ENCODE measurements at places on chromosomes 2 and 18.

DNA sequence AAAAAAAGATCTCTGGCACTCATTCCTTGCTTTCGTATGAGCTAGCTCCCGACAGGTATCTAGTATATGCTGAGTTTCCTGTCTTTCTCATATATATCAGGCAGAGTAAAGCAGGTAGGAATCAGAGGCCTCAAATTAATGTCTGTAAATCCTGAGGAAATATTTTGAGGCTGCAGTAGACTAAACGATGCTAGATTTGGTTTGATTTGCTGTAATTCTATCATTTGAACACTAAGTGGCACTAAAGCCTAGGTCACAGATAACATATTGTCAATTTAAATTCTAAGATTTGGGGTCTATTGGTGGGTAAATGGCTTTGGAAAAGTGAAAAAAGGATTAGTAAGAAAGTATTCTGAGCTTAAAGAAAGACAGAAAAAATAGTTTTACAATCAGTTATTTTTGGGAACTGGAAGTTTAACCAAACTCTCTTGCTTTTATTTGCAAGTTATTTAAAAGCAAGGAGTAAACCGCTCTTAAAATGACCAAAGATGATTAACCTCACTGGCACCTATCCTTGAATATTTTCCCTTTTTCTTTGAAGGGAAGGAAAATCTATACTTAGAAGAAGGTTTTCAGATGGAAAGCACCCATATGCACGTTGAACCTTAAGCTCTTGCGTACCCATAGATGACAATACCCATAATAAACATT is 37.6 kb upstream of the SLC4A10 start:
- DNase-seq: peak; percentile 31

DNA sequence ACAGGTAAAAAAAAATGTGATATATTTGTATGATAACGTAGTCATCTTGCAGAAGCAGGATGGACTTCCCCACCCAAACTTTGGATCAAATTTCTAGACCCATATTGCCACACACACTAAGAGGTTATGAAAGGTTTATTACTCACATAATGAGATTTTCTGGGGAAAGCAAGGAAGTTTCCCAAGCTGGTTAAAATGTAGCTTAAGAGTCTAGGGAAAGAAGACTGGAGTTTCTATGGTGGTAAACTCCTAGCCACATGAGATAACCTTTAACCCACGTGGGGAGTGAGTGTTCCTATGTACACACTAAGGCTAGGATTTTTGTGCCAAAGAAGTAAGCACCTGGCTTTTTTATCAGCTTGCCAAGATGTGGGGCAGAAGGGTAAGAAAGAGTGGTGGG is 335.7 kb upstream of the UBE2E3 start:
- no peak for DNase-seq

DNA sequence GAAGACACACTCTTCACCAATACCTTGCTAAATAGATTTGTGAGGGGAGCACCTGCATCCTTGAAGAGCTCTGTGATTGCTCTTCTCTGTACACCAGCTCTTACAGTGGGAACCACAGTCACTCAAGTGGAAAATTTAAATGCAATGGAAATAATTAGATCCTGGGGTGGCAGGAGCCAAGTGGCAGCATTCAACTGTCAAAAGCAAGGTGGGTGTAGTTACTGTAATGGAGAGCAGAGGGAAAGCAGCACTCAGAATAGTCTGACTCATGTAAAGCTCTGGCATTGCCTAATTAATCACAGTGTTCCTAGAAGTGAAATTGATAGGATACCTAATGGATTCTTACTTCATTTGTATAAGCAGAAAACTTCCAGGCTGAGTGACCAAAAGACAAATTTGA is 245.8 kb downstream of the KCNE4 start:
- peak; percentile 4 for DNase-seq

DNA sequence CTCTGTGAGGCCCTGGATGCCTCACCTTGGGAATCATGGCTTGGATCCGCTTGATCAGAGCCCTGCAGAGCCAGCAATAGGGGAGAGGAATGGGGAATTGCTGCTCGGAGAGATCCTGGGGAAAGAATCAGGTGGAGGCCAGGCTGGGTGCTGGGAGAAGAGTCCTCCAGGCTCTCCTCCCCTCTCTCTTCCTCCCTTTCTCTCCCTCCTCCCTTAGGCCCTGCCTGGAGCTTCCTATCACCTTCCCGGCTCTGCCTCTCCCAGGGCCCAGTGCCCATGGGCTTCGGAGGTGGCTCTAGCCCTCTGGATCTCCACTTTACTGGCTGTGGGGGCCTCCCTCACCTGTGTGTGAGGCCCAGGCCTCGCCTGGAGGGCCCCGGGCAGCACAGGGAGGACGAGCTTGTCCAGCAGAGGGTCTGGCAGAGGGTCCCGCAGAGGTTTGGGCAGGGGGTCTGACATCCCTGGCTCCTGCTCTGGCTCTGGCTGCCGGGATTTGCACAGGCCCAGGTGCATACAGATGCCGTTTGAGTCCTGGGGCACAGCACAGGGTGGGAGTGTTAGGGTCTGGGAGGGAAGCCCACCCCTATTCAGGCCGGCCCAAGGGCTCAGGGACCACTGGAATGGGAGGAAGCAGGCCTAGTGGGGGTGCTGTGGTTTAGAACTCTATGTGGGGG is 2.6 kb downstream of the SFTPB start:
- DNase-seq: no peak

GRCh38 chr2:196956069-196956468 is 29.6 kb upstream of the PGAP1 start:
- DNase-seq: no peak

- DNase-seq: peak; percentile 90
Observed at GRCh38 chr2:240387669-240388358, 47.6 kb upstream of the GPC1 start.

DNA sequence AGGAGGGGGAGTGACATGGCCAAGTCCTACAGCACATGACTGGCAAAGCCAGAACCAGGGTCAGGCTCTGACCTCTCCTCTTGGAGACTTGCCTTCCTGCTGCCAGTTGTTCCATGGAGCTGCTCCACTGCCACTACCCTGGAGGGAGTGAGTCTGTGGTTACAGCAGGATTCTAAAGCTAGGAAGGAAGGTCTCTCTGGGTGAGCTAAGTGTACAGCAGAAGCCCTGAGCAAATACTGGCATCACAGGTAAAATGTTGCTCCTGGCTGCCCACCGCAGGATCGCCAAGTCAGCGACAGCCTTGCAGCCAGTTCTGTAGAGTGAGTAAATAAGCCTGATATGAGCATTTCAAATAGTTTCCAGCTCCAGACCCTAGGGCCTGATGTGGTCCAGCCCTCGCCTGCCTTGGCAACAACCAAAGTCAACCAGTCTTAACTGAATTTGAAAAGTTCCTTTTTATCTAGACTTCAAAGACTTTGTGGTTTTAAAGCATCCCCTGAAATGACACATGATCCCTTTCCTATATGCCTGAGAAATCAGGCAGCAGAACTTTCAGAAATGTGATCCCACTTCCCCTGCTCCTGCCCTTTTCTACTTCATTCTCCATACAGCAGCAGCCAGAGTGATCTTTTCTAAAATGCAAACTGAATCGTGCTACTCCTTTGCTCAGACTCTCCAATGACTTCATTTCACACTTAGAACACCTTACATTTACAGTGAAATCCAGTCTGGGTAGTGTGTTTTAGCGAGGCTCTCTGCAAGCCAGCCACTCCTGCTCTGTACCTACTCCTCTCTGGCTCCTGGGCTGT is 114.3 kb downstream of the MGAT5 start:
- peak; percentile 25 for DNase-seq

DNA sequence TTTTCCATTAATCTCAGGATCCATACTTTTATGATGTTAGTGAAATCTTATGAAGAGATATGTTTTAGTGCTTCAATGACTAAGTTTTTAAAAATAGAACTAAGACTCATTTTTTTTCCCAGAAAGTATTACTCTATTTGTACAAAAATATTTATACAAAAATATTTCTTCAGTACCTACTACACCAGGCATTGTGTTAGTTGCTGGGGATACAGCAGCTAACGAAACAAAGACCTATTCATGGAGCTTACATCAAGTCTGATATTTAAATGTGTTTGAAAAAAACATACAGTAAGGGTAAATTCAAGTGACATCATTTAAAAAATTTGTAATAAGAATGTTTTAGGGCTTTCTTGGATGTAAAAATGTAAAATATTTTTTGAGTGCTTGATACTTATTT is 11.6 kb downstream of the VAPA start:
- no peak for DNase-seq

- DNase-seq: no peak
Observed at GRCh38 chr2:44956843-44957242, 15.3 kb downstream of the SIX3 start.

DNA sequence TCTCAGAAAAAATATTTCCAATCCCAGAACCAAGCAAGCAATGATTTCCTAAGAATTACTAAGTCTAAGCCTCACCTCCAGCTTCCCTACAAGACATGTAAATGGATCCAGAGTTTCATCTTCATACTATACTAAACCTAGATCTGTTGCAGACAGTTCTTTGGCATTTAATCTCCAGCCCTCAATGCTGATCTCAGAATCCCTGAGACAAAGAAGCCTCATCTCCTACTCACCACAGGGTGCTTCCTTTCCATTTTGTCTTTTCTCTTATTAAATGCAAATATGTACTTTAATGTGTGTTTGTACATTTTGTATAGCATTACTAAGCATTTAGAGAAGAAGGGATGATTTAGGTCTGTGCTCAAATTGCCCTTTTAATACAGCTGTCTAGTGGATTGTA is 954.9 kb downstream of the TDRD15 start:
- no peak for DNase-seq

DNA sequence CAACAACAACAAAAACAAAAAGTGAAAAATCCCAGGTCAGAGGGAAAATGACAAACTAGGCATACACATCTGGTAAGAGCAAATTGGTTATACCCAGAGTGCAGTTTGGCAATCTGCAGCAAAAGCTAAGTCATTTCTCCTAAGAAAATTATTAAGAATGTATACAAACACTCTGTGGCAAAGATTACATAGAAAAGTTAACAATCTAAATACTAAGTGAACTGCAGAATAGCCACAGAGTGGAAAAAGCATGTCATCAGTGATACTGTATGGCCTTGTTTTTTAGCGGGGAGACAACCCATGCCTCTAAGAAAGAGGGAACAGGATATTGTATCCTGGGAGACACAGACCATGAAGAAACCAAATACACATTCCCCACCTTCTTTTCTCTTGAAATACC is 136.0 kb upstream of the ITGB6 start:
- peak; percentile 85 for DNase-seq

GRCh38 chr2:239181074-239181902 is 219.5 kb downstream of the HDAC4 start:
- DNase-seq: no peak

GRCh38 chr18:11309172-11309571 is 159.8 kb upstream of the PIEZO2 start:
- peak; percentile 24 for DNase-seq

DNA sequence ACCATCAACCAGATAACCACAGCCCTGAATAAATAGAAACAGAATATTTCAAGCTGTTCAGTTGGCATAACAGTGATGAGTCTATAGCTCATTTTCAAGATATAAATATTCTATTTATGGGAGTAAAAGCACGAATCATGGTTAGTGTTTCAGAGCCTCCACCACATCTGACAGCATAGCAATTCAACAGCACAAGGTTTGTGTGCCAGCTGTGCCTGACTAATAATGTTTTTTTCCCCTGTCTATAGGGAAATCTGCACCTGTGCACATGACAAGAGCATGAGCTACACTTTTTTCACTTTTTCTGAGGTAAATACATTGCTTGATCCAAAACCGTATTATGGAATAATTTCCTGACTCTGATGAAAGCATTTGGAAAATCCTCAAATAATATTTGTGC is 251.3 kb downstream of the RPIA start:
- DNase-seq: no peak

DNA sequence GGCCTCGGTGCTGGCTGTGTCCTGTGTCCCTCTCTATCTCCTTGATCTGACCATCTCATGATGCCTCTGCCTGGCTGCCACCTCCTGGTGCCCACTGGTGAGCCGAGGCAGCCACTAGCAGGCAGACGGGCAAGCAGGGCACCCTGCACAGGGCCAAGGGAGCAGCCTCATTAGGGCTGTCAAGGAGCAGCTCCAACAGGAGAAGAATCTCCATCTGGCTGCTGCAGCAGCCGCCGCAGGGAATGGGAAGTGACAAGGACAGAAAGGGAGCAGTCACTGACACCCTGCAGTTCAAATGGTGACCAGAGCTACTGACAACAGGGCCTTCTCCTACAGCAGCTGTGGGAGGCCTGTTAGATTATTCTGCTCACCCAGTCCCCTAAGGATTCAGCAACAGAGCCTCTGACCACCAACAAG is 32.6 kb downstream of the ALPK2 start:
- DNase-seq: no peak

- DNase-seq: peak; percentile 57
Observed at GRCh38 chr2:219542931-219543595, 546 bp downstream of the CHPF start.

DNA sequence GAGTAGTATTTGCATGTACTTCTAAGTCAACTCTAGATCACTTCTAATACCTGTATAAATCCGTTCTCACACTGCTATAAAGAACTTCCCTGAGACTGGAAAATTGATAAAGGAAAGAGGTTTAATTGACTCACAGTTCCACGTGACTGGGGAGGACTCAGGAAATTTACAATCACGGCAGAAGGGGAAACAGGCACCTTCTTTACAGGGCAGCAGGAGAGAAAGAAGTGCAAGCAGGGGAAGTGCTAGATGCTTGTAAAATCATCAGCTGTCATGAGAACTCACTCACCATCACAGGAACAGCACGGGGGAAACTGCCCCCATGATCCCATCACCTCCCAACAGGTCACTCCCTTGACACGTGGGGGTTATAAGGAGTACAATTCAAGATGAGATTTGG is 24.0 kb upstream of the SLC35F5 start:
- no peak for DNase-seq

DNA sequence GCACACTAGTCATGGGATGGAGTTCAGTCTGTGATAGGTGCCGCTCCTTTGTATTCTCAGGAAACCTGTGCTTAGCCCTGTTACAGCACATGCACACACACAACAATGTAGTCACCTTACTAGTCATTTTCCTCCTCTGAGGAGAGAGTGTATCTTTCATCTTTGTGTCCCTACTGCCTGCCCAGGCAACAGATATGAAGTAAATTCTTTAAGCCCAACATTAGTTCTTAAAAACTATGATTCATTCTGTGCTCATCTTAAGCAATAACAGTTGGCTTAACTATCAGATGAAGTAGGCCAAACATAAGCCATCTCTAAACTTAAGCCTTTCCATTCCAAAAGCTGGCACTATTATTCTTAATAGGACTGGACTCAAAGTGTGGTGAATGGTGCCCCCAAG is 186.5 kb downstream of the LNPK start:
- no peak for DNase-seq

GRCh38 chr18:56315363-56315762 is 323.0 kb downstream of the TXNL1 start:
- DNase-seq: no peak
